Activated CD8-positive, alpha-beta memory T cell treated with anti-CD3 and anti-CD28 coated beads for 48 hours (primary cell): ENCODE measurements at places on chromosomes 3 and 15.

DNA sequence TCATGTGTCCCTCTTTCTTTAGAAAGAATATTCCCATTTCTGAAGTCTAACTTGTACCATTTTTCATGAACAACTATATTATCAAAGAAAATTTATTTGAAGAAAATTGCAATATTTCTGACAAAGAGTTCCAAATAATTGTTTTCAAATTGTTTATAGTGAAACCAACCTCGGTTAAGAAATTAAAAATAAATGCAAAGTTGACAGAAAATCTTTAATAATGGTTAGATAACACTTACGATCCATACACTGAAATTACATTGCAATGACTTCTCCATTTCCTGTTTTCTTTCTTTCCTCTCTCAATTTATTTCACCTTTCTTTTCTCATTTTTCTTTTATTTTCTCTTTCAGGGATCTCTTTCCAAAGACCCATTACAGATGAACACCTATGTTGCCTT lies 125.1 kb downstream of the STAC start:
- no peak for DNase-seq

DNA sequence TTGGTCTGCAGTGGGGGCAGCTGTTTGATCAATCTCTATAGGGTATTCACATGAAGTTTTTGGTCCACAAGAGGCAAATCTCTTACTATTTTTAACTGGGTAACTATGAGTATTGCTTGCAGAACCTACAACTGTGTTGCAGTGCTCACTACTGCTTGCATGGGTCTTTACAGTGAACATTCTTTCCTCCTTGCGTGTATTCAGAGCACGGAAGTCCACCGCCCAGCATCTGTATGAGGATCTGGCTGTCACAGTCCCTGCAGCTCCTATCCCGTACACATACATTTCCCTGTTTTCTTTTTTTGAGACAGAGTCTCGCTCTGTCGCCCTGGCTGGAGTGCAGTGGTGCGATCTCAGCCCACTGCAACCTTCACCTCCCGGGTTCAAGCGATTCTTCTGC lies 449.9 kb downstream of the FGF12 start:
- no peak for DNase-seq

- no peak for DNase-seq
Observed at GRCh38 chr3:157916672-157917071, 189.5 kb downstream of the SHOX2 start.

- DNase-seq = no peak
Observed at GRCh38 chr3:65751123-65751700, 287.5 kb downstream of the MAGI1 start.

DNA sequence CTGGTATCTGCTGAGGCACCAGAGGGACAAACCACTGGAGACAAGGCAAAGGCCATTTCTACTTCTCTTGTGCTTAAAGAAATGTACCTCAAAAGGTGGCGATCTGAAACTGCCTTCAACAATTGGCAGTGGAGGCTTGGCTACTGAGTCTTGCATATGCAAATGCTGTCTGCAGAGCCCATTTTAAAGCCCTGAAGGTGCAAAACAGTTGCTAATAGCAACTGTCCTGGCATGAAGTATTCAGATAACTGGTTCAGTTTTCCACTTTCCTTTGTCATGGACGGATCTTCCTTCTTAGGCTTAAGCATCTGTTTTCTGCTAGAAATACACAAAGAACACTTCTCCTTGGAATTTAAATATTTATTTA lies 71.4 kb upstream of the PSMD6 start:
- DNase-seq = no peak

DNA sequence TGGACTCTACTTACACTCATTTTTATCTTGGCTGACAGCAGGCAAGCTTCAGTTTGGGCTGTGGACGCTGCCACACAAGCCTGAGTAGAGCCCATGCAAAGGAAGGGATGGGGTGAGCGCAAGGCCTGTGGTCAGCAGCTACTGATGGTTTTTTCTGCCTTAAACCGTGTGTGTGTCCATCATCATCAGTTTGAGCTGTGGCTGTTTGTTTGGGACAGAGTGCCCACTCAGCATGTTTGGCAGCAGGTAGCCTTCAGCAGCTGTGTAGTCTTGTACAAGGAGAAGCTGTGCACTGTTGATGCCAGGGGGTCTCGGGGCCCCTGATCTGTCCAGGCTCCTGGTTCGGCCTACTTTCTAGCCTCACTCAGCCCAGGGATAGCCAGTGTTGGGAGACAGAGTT lies 3.5 kb downstream of the RBM15B start:
- DNase-seq = no peak

DNA sequence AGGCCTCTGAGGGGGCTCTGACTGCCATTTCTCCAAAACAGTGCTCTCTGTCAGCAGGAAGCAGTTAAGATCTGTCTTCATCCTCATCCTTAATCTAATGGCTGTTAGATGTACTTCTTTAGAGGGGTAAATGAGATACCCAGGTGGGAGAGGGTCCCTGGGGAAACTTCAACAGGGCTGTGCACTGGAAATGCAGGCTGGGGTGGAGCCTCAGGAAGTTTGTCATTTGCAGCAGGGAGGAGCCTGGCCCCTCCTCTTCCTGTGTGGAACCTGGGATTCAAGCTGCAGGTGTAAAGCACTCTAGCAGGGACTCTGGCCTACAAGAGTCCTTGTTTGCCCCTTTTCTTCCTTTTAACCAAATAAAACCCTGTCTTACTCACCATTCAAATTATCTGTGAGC lies 1173.6 kb downstream of the OTOL1 start:
- no peak for DNase-seq

- no peak for DNase-seq
Observed at GRCh38 chr15:73796331-73796831, 43.2 kb upstream of the INSYN1 start.

- no peak for DNase-seq
Observed at GRCh38 chr15:32682569-32682968, 35.2 kb upstream of the GREM1 start.

DNA sequence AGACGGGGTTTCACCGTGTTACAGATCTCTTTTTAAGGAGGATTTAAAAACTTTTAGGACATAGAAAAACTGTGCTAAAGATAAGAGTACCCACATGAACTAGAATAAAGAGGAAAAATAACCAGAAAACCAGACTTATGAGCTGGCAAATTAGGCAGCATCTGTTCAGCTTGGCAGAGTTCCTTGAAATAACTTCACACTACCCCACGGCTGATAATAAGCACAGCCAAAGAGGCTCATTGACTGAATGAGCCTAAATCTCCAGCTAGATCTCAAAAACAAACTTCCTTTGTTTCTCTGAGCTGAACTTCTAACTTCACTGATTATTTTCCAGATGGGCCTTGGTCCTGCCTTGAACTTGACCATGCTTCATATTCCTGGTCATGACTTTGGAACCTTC lies 26.7 kb upstream of the PIK3R4 start:
- DNase-seq = no peak

- no peak for DNase-seq
Observed at GRCh38 chr3:2851835-2852234, 258.3 kb downstream of the IL5RA start.

GRCh38 chr3:55984626-55985025 lies 483.6 kb downstream of the ERC2 start:
- DNase-seq = no peak

DNA sequence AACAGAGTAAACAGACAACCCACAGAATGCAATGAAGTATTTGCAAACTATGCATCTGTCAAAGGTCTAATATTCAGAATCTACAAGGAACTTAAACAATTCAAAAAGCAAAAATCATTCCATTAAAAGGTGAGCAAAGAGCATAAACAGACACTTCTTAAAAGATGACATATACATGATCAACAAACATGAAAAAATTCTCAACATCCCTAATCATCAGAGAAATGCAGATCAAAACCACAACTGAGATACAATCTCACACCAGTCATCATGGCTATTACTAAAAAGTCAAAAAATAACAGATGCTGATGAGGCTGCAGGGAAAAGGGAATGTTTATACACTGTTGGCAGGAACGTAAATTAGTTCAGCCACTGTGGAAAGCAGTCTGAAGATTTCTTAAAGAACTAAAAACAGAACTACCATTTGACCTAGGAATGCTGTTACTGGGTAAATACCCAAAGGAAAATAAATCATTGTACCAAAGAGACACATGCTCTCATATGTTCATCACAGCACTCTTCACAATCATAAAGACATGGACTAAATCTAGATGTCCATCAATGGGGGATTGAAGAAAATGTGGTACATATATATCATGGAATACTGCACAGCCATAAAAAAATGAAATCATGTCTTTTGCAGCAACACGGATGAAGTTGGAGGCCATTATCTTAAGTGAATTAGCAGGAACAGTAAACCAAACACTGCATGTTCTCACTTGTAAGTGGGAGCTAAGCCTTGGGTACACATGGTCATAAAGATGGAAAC lies 393.3 kb upstream of the CBLB start:
- DNase-seq = no peak

DNA sequence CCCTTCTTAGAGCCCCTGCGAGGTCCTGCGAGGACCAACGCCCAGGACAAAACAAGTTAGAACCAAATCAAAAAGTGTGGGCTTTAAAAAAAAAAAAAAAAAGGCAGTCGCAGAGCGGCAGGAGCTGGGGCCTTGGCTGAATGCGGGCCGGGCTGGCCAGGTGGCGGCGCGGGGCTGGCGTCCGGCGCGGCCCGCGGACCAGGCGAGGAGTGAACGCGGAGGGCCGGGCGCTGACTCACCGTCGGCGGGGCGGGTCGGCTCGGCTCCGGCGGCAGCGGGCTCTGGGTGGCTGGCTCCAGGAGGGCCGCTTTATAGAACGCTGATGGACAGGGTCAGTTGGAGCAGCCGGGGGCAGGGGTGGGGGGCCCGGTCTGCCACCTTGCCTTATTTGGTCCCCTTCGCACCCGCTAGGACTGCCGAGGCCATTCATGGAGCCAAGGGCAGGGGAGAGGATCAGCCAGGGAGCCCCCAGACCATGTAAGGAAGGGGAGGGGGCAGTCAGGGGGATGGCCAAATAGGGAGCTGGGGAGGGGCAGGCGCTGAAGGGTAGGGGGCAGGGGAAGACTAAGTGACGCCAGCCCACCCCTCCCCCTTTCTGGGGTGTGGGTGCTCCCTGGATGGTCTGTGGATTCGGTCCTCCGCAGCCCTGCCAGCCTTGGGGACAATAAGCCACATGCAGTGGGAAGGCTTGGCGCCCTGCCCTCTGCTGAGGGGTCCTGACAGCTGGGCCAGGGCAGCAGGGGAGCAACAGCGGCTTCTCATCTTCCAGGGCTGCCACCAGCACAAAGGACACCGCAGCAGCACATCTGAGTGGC lies at the start of gene ACTC1:
Gene ACTC1 (minus strand): TSS at position 283 of the 815 bp plus-strand sequence. CDS start 741 bp downstream, outside the sequence.
- no peak for DNase-seq

GRCh38 chr15:49926740-49927139 lies 192.3 kb downstream of the ATP8B4 start:
- DNase-seq = no peak

DNA sequence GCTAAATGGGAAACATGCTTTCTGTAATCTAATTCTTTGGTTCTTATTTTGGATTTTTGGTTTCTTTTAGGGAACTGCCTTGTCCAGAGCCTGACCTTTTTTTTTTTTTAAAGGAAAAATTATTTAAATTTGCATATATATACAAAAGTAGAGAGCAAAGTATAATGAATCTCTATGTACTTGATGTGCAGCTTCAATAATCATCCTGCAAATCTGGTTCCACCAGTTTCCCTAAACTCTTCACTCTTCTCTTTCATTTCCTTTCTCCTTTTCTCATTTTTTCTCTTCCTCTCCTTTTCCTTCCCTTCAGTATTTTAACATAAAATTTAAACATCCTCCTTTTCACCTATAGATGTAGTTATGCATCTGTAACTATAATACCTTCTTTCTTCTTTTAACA lies 82.5 kb downstream of the USP13 start:
- DNase-seq = no peak

DNA sequence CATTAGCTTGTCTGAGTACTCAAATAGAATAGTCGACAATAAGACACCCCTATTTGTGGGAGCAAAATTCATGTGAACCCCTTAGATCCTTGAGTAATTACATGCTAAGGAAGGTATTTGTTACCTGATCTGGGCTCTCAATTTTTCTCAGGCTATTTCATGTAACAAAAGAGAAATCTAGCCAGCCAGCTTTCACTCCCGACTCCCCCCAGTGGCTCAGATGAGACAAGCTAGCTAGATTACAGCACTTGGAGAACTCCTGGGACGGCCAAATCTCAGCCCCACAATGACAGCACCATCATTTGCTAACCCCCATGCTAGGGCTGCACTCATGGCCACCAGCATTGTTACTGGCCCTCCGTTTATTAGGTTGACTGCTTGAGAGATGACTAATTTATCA lies 41.3 kb downstream of the GLDN start:
- DNase-seq = no peak

DNA sequence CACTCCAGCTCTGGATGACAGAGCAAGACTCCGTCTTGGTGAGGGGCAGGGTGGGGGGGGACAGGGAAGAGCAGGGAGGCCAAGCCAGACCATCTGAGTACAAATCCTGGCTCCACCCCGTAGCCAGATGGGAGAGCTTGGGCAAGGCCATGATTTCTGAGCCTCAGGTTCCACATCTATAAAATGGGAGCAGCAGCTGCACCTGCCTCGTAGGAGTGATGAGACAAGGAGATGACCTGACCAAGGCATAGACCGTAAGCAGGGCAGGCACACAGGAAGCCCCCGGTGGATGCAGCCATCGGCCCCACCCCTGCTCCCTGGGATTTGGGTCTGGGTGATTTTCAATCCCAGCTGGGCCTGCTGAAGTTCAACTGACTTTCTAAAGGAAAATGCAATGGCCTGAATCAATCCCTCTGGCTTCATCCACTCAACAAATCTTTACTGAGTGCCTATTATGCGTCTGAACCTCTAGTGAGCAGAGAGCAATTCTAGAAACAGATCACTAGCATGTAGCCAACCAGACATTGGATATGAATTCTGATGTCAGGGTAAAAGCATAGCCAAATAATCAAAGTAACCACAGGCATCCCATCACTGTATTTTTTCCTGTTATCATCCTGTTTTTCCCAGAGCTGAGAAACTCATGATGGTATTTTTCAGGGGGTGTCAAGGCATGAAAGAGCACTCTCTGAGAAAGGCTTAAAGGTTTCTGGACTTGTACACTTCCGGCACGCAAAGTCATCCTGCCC lies 141.2 kb downstream of the NUP210 start:
- DNase-seq = no peak

GRCh38 chr3:39150803-39151631 lies 2.4 kb downstream of the CSRNP1 start:
- DNase-seq = no peak

- DNase-seq = no peak
Observed at GRCh38 chr3:32310918-32311839, 72.7 kb downstream of the CMTM8 start.

DNA sequence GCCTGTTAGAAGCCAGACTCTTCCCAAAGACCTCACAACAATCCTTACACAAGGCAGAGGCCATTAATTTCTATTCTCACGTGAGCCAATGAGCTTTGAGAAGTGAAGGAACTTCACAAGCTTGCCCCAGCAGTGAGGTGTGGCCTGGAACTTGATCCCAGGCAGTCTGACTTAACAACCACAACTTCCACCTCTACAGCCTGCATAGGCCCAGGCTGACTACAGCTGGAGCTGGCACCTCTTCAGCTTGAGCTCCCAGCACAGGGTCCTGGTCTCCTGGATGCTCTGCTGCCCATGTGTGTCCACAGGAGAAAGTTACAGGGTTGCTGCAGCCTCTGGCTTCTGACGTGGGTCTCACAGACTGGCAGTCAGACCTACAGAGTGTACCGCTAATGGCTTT lies 111.0 kb downstream of the ERC2 start:
- no peak for DNase-seq

- DNase-seq = no peak
Observed at GRCh38 chr3:146035366-146035765, 125.6 kb downstream of the PLOD2 start.
